ENCODE measurements at places on chromosomes 11 and 22.

DNA sequence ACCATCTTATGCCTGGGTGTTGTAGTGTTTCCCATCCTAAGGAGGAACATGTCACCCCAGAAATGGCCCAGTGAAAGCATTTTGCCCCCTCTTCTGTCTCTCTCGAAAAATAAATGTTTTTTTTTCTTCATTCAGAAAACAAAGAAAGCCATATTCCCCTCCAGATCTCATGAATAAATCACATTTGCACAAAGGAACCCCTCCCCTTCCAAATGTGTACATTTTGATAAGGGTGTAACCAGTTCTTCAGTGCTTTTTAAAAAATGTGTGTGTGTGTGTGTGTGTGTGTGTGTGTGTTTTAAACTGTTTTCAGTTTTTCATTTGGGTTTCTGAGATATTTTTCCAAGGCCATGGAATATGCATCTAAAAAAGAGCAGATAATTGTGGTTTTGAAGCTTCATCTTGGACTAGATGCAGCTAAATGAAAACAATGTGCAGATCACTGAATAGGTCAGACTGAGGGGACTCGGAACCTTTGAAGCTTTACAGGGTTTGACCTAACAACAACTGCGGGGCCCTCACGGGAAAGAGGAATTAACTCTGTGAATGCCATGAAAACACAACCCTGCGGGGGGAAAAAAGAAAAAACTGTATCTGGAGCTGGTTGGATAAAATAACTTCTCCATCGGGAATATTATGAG, 76.4 kb downstream of the YAP1 start:
- DNase-seq: no peak

DNA sequence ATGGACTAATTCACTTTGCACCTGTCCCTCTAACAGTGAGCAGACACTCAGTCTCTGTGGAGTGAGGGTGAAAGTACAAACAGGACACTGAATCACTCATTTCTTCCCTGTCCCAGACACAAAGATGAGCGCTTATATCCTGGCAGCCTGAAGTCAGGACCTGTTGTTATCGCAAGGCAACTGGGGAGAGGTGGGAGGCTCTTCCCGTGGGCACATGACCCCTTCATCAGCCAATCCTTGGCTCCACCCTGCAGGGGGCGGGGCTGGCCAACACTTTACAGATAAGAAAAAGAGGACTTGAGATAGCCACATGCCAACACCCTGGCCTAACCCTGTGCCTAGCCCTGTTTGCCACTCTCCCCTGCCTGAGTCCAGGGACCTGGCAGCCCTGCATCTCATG, 29.5 kb upstream of the TESMIN start:
- no peak for DNase-seq

GRCh38 chr11:9884601-9885000, 220.7 kb downstream of the SWAP70 start:
- DNase-seq: no peak

DNA sequence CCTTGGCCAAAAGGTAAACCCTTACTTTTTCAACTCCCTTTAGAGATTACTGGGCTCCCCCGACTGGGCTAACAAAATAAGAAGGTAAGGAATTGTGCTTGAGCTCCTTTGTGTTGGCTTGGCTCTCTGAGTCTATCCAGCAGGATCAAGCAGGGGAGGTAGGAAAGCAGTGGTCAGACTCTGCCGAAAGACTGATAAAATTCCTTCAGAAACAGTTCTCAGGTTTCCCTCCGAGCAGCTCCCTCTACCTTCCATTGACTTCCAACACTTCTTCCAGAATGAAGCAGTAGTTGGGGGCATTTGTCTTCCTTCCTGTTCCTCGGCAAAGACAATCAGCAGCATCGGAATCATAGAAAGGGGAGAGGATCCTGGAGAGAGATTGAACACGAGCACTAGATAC, 16.1 kb upstream of the CARD18 start:
- no peak for DNase-seq

GRCh38 chr11:86500500-86501140, 125.9 kb downstream of the CCDC81 start:
- DNase-seq: no peak

- DNase-seq: no peak
These were observed 18.8 kb downstream of the TRIM34 start for GRCh38 chr11:5643585-5643984.

Measured in esophagus squamous epithelium (tissue), 5 donors.